ENCODE measurements at places on chromosomes 6 and 20. TPM values are rescaled to one million over a fixed set of nuclear protein-coding genes. Genes with fewer than 3 reads are reported as not detected.

Gene IL17A
- total RNA-seq = not detected

Gene ZBTB46
- 22.4 TPM for total RNA-seq

DNA sequence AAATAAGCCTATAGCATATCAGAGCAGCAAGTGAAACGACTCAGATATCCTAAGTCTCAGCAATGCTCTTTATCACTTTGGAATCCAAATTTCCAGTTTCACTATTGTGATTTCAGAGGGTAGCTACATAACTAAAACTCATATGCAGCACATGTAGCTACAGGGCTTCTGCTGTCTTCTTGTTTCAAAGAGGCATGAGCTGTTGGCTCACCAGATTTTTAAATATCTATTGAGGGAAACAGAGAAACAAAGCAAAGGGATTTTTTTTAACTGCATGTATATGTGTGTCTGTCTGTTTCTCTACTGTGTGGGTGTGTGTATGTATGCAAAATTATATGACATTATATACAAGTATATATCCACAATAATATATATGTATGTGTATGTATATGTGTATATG, 258.4 kb downstream of the HDGFL1 start:
- no peak overlapping the region for H3K4me3 ChIP-seq
- no peak for DNase-seq
- H3K36me3 ChIP-seq = no peaks in the 10 kb centered on the region
- peaks cover 3% of the 10 kb centered on the region for H3K4me1 ChIP-seq
- no peak overlapping the region for H3K27ac ChIP-seq

- H3K36me3 ChIP-seq = no peaks in the 10 kb centered on the region
- no peak for DNase-seq
- H3K4me3 ChIP-seq = no peak overlapping the region
Measured at GRCh38 chr6:79762370-79762769, 131.2 kb downstream of the SH3BGRL2 start.

- no peaks in the 10 kb centered on the region for H3K4me1 ChIP-seq
- no peaks in the 10 kb centered on the region for H3K27me3 ChIP-seq
- no peak for DNase-seq
- H3K4me3 ChIP-seq = no peak overlapping the region
Measured at GRCh38 chr6:130105996-130106704, 87.8 kb downstream of the L3MBTL3 start.

Gene MAK
- 0.37 TPM for total RNA-seq

Measured in H1 (cell line).